ENCODE measurements at places on chromosomes 4 and X. TPM values are rescaled to one million over a fixed set of nuclear protein-coding genes. Genes with fewer than 3 reads are reported as not detected.
A peak's percentile ranks its signal among the peaks of the same experiment; 100 is the strongest.

Gene CENPVL1
- not detected for total RNA-seq

Gene ITIH6
- not detected for total RNA-seq

Gene MMRN1
- total RNA-seq, result 0.52 TPM

Gene NALF2
- total RNA-seq, result 0.15 TPM

Gene TRPC3
- 0.85 TPM for total RNA-seq

DNA sequence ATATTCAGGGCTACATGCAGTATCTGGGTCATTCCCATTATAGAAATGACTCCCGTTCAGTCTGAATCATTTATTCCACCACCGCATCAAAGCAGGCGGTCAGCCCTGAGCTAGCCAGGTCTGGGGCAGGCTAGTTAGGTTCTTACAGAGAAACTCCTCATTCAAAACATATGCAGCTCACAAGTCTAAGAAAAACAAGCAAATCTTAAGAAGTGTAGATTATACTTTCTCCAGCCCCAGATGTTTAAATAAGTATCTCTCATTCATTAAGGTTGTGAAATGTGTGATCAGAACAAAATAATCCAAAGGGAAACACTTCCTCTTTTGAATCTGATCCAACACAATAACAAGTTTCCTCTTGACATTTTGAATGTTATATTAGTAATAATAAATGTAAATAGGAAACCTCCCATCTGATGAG, 441.9 kb downstream of the INPP4B start:
- H3K27ac ChIP-seq, result peak overlapping the region; percentile 95
- H3K27me3 ChIP-seq, result no peaks in the 10 kb centered on the region
- H3K36me3 ChIP-seq, result peaks cover 40% of the 10 kb centered on the region

- H3K36me3 ChIP-seq, result no peaks in the 10 kb centered on the region
- H3K27ac ChIP-seq, result no peak overlapping the region
- H3K4me3 ChIP-seq, result no peak overlapping the region
- no peaks in the 10 kb centered on the region for H3K4me1 ChIP-seq
- H3K27me3 ChIP-seq, result no peaks in the 10 kb centered on the region
Measured at GRCh38 chr4:93760284-93760683, 68.3 kb upstream of the ATOH1 start.

DNA sequence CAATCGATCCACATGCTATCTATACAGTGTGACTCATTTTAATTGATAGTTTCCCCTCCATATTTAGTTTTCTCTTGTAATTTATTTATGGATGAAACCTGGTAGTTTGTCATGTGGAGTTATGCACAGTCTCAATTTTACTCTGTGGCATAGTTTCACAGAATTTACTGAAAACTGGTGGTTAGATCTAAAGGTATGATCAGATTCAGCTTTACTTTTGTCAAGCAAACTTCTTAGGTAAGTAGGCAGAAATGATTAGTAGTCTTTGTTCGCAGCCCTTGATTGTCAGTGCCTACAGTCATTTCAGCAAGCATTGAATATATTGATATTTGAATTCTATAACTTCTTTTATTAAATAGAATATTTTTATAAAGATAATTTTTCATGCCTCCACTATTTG, 2.5 kb downstream of the ADD1 start:
- peak overlapping the region; percentile 89 for H3K4me3 ChIP-seq
- no peaks in the 10 kb centered on the region for H3K27me3 ChIP-seq
- H3K4me1 ChIP-seq, result peaks cover 58% of the 10 kb centered on the region
- peaks cover 20% of the 10 kb centered on the region for H3K36me3 ChIP-seq

DNA sequence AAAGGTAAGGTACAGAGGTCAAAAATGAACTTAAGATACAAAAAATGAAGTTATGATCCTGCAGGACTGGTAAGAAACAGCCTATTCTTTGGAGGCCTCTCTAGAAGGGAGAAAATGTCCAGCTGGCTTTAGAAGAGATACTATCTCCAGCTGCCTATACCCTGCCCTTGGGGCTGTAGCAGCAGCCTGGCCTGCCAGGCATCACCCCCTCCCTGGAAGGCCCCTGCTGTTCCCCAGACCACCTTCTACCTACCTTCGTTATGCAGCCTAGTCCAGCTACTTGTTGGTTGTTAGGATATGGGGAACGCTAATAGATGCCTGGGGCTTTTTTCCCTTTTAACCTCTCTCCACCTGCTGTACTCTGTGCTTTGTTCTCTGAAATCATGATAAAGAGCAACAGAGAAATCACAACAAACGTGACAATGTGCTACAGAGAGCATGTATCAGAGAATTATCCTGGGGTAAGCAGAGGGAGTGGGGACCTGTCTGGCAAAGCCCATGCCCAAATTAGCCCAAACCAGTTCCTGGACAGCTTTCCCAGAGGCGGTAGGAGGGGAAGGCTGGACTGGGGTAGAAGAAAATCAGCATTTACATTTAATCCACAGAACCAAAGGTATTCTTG, 34.5 kb downstream of the FRMD7 start:
- H3K27ac ChIP-seq, result no peak overlapping the region
- H3K4me1 ChIP-seq, result peaks cover 12% of the 10 kb centered on the region
- no peaks in the 10 kb centered on the region for H3K36me3 ChIP-seq
- no peak overlapping the region for H3K4me3 ChIP-seq
- DNase-seq, result no peak

- H3K27ac ChIP-seq, result no peak overlapping the region
- H3K4me1 ChIP-seq, result peaks cover 6% of the 10 kb centered on the region
- no peaks in the 10 kb centered on the region for H3K27me3 ChIP-seq
Measured at GRCh38 chr4:146054676-146055075, 116.1 kb upstream of the ZNF827 start.

- H3K4me1 ChIP-seq, result no peaks in the 10 kb centered on the region
- no peaks in the 10 kb centered on the region for H3K27me3 ChIP-seq
- H3K4me3 ChIP-seq, result no peak overlapping the region
- H3K36me3 ChIP-seq, result no peaks in the 10 kb centered on the region
Measured at GRCh38 chr4:155573126-155573525, 93.5 kb upstream of the GUCY1A1 start.

DNA sequence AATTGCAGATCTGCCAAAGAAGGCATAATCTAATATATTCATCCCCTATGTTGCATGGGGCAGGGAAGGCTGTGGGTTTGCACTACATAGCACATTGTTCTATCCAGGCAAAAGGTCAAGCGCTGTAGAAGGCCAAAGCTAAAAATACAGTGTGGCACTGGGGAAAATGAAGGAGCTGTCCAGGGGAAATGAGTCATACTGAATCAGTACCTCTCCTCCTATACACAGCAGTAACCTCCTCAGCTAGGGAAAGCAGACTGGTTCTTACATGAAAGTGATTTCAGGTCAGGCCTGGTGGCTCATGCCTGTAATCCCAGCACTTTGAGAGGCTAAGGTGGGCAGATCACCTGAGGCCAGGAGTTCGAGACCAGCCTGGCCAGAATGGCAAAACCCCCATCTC, 31.0 kb upstream of the SLC25A4 start:
- no peak overlapping the region for H3K27ac ChIP-seq
- H3K27me3 ChIP-seq, result peaks cover 26% of the 10 kb centered on the region
- H3K4me1 ChIP-seq, result no peaks in the 10 kb centered on the region
- no peak overlapping the region for H3K4me3 ChIP-seq

DNA sequence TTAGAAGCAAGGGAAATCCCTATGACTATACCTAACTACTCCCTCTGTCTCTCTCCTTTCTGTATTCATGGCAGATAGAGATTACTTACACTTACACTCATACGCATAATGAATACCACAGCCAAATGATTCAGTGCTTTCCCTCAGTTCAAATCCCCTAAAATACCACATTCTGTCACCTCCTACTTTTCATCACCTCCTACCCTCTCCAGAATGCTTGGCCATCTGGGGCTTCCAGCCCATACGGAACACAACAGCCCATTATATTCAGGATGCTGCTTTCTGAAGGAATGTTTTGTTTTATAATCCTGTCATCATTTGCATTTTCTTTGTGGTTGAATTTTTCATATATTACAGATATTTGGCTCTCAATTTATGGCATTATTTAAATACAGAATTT, 361.6 kb downstream of the GRIA2 start:
- no peaks in the 10 kb centered on the region for H3K27me3 ChIP-seq
- no peak overlapping the region for H3K27ac ChIP-seq
- no peak for DNase-seq
- no peaks in the 10 kb centered on the region for H3K4me1 ChIP-seq
- no peak overlapping the region for H3K4me3 ChIP-seq
- no peaks in the 10 kb centered on the region for H3K36me3 ChIP-seq

GRCh38 chr4:101075536-101075935, 271.8 kb downstream of the PPP3CA start:
- H3K27me3 ChIP-seq, result no peaks in the 10 kb centered on the region
- DNase-seq, result no peak
- H3K4me1 ChIP-seq, result peaks cover 5% of the 10 kb centered on the region
- no peak overlapping the region for H3K4me3 ChIP-seq
- H3K27ac ChIP-seq, result no peak overlapping the region

- H3K27me3 ChIP-seq, result no peaks in the 10 kb centered on the region
- DNase-seq, result no peak
- no peak overlapping the region for H3K27ac ChIP-seq
Measured at GRCh38 chr4:34720571-34720970, 1523.7 kb downstream of the ARAP2 start.

DNA sequence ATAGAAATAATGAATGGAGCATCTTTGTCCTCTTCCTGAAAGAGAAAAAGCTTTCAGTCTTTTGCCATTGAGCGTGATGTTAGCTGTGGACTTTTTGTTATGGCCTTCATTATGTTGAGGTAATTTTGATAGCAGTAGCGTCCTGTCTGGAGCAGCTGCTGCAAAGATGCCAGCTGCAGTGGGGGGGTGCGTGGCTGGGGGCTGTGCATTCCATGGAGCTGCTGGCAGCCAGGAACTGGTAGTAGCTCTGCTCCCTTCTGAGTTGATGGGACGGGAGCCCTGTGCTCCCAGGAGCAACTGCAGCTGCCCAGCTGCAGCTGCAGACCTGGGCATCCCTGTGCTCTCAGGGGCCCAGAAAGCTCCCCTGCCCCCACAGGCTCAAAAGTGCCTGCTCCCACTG, 50.4 kb downstream of the CCDC160 start:
- H3K27ac ChIP-seq, result no peak overlapping the region
- no peaks in the 10 kb centered on the region for H3K36me3 ChIP-seq
- DNase-seq, result no peak

DNA sequence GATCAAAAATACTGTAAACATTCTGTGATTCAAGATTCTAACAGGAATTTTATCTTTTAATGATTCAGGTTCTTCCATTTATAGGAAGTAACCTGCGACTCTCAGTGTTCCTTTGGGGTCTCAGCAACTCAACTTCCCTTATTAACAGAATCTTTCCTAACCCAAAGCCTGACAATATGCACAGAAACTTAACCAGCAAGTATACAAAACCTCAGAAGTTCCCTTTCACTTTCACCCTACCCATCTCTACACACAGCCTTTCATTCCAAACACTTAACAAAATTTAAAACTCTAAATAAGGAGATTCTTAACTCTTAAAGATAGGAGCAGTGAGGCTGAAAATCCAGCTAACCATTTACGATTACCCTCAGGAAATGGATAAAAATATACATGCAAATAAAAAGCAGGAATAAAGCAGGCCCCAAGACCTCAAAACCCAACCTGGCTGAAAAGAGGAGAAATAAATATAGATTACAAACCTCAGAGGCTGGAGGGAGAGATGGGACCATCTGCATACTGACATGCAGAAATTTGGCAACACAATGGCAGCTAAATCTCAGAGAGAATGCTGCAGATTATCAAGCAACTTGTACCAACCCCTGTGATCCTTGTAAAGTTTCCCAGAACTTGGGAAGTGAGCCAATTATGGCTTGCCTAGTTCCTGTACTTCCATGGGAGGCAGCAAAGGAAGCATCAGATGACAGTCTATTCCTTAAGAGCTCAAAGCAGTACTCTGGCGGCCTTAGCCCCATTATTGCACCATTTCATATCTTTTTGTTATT, 101.0 kb downstream of the ATP11C start:
- no peak overlapping the region for H3K4me3 ChIP-seq
- DNase-seq, result no peak
- H3K4me1 ChIP-seq, result peaks cover 24% of the 10 kb centered on the region

- no peaks in the 10 kb centered on the region for H3K27me3 ChIP-seq
- no peak overlapping the region for H3K4me3 ChIP-seq
- H3K4me1 ChIP-seq, result no peaks in the 10 kb centered on the region
- H3K36me3 ChIP-seq, result no peaks in the 10 kb centered on the region
- H3K27ac ChIP-seq, result no peak overlapping the region
- no peak for DNase-seq
Measured at GRCh38 chr4:43682551-43682950, 766.1 kb downstream of the KCTD8 start.

DNA sequence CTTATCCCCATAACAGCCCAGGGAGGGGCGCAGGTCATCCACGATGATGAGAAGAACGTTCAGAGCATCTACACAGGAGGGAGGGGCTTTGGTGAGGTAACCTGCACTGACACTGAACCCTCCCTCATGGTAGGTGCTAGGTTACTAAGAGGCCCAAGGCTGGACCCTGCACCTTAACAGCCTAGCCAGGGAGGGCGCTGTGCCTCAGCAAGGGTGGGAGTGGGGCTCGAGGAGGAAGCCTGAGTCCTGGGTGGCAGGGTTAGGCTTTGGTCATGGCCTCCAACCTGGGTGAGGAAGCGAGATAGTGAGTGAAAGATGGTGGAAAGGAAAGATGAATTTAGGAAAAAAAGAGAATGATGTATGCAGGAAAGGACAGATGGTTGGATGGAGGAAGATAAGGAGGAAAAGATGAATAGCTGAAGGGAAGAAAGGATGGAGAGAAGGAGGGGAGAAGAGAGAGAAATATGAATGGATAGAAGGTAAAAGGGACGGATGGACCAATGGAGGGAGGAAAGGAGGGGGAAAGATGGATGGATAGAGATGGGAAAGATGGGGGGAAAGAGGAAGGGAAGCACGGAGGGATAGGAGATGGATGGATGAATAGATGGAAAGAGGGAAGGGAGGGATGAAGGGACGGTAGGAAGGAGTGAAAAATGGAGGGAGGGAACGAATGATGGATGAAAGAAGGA, 736 bp downstream of the IDS start:
- peaks cover 8% of the 10 kb centered on the region for H3K36me3 ChIP-seq
- peak; percentile 63 for DNase-seq
- peak overlapping the region; percentile 86 for H3K27ac ChIP-seq
- H3K27me3 ChIP-seq, result peaks cover 2% of the 10 kb centered on the region
- H3K4me1 ChIP-seq, result peaks cover 51% of the 10 kb centered on the region
- H3K4me3 ChIP-seq, result peak overlapping the region; percentile 75

- H3K27me3 ChIP-seq, result no peaks in the 10 kb centered on the region
- H3K4me1 ChIP-seq, result no peaks in the 10 kb centered on the region
- H3K4me3 ChIP-seq, result no peak overlapping the region
- H3K27ac ChIP-seq, result no peak overlapping the region
Measured at GRCh38 chr4:156312261-156312847, 358.7 kb upstream of the CTSO start.

DNA sequence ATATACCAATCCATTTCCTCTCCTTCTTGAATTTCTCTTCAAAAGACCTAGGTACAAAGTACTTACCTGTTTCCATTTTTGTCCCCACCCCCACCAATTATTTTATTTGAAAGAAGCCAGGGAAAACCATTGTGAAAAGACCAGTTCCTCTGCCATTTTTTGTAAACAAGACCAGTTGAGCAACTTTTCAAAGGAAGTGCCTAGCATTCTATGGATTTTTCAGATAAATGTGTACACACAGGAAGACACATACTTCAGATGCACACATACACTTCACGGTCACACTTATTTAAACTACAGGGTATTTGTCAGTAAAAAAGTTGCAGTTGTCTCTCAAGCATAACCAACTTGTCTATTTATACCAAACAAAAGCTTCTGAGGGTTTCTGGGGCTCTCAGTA, 587.2 kb upstream of the KLHL4 start:
- DNase-seq, result no peak
- H3K4me3 ChIP-seq, result no peak overlapping the region
- H3K27ac ChIP-seq, result no peak overlapping the region
- H3K27me3 ChIP-seq, result no peaks in the 10 kb centered on the region
